ENCODE measurements at places on chromosomes 11 and 22.

- DNase-seq: no peak
Measured at GRCh38 chr22:49724030-49724892, 103.4 kb downstream of the BRD1 start.

DNA sequence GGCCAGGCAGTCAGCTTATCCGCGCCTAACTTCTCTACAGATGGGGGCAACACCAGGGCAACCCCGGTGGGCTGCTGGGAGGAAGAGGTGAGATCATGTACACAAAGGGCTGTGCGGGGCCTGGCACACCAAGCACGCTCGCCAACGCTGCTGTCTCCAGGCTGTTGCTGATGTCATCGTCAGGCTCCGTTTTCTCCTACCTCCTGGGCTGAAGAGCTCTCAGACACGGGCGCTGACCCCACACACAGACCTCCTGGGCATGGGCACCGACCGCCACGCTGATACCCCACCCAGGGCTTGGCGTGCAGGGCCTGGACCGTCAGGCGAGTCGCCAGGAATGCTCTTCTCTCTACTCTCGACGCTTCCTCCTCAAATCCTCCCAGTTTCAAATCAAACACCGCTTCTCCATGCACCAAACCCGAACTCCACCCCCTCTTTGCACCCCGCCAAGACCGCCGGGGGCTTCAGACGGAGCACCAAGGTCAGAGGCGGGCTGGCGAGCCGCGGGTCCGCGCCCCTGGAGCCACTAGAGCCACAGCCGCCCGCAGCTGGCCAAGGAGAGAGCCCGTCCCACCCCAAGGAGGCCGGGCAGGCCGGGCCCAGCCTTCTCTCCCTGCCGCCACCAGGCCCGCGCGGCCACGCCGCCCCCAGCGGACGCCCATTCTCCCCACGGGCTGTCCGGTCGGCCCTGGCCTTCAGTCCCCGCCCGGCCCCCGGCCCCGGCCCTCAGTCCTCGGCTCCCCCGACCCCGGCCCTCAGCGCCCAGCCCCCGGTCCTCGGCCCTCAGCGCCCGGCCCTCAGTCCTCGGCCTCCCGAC is 772 bp downstream of the SBF1 start:
- DNase-seq: no peak

- no peak for DNase-seq
Measured at GRCh38 chr11:61842528-61842820, 14.4 kb downstream of the FADS2 start.

- no peak for DNase-seq
Measured at GRCh38 chr11:109166441-109166840, 255.5 kb upstream of the C11orf87 start.

GRCh38 chr11:71307811-71308645 is 55.7 kb upstream of the SHANK2 start:
- peak; percentile 56 for DNase-seq

DNA sequence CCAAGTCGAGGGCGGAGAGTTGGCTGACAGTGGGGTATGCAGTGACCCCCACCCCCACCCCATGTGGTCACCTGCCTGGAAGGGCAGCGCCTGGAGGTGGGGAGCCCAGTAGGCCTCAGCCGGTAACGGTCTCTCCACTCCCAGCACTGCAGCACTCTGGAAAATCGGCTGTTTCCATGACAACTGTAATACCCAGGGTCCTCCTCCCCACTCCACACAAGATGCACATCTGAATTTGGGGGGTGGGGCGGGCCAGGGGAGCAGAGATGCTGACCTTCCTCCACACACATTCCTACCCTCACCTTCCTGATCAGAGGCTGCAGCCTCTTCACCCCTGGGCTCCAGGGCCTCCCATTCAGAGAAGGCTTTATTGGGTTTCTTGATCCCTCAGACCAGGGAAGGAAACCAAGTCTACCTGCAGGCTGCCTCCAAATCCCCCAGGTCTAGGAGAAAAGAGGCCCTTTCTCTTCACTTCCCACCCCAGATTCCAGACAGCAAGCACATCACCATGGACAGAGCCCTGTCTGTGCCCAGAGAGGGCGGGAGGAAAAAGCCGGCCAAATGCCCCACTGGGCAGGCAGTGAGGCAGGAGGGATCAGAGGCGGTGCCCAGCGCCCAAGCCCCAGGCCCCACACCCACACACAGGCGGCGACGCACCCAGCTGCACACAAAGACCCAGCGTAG is 46.5 kb downstream of the SLC22A12 start:
- no peak for DNase-seq

- DNase-seq: no peak
Measured at GRCh38 chr11:68946416-68947090, 34.2 kb downstream of the MRGPRD start.
